ENCODE measurements at places on chromosomes 12 and 14.
A peak's percentile ranks its signal among the peaks of the same experiment; 100 is the strongest.

DNA sequence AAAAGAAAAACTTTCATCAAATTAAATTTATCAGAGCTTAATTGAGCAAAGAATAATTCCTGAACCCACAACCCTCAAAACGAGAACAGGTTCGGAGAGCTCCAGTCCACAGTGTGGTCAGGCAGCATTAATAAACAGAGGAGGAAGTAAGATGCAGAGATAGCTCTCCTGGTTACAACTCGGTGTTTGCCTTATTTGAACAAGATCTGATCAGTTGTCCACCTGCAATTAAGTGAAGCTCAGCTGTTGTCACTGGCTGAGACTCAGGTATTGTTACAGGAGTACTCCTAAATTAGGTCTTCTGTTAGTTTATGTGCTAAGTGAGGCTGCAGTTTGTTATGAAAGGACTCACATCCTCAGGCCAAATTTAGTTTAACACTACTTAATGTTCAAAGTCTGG is 451.4 kb upstream of the PDE3A start:
- DNase-seq, result no peak

DNA sequence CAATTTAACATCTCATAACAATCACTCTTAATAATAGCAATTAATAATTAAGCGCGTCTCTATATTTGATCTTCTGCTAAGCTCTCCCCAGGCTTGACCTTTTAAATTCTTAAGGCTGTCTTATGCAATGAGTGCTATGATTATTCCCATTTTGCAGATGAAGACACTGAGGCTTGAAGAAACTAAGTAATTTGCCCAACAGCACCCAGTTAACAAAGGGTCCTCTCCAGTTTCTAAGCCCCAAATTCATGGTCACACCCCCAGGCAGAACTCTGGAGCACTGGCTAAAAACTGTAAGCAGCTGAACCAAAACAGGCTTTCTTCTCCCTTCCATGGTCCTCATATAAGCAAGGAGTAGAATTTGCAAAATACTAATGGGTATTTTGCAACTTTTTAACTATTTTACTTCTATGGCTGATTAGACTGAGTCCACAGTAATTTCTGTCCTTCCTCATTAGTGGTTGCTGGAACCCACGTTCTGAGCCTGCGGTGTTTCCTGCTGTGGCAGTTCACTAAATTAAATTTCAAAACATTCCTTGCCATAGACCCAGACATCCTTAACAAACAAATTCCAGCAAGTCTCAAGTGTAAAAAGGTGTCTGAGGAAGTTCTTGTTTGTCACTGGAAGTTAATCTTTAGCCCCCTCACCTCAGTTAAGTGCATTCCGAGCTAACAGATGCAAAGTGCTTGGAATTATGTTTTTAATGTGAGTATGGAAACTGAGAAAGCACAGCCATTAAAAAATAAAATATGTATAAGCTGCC is 76.5 kb downstream of the TMEM132D start:
- no peak for DNase-seq

- peak; percentile 36 for DNase-seq
Measured at GRCh38 chr12:12561371-12562015, 1.2 kb downstream of the DUSP16 start.

DNA sequence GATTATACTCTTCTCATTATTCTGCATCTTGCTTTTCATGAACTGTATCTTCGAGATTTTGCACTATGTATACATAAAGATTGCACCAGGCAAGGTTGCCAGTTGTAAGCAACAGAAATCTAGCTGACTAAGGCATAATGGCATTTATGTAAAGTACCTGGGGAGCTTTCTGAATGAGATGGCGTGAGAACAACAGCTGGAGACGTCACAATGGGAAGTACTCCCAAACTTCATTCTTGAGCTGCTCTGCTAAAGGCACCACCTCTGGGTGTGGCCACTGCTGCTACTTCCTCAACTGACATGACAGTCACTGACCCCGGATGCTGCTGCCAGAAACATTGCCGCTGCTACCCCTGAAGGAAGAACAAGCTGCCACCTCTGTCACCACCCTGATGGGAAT is 220.7 kb downstream of the NOVA1 start:
- no peak for DNase-seq

- no peak for DNase-seq
Measured at GRCh38 chr12:76489737-76490136, 69.8 kb downstream of the OSBPL8 start.

- no peak for DNase-seq
Measured at GRCh38 chr14:102511538-102511937, 2.0 kb upstream of the ANKRD9 start.

DNA sequence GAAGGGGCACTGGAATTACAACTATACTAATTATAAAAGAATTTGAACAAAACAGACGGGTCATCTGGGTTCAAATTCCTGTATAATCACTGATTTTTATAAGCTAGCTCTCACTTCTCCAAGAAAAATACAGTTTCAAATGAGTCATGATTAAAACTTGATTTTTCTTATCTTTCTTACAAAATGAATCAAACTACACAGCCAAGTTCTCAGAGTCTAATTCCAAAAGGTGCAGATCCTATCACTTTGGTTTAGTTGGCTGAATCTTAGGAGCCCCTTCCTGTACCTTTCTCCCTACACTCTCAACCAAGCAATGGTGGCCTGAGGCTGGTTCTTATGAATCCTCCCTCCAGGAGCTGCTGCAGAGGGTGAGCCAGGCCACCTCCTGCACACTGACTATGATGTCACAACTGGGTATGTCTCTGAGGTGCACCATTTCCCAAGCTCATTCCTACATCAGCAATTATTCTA is 43.8 kb upstream of the BMP4 start:
- DNase-seq, result no peak

GRCh38 chr14:55707365-55707804 is 127.4 kb downstream of the KTN1 start:
- DNase-seq, result no peak

GRCh38 chr14:37583358-37584210 is 11.5 kb downstream of the FOXA1 start:
- DNase-seq, result no peak

- no peak for DNase-seq
Measured at GRCh38 chr14:94568186-94568585, 6.9 kb downstream of the SERPINA4 start.

DNA sequence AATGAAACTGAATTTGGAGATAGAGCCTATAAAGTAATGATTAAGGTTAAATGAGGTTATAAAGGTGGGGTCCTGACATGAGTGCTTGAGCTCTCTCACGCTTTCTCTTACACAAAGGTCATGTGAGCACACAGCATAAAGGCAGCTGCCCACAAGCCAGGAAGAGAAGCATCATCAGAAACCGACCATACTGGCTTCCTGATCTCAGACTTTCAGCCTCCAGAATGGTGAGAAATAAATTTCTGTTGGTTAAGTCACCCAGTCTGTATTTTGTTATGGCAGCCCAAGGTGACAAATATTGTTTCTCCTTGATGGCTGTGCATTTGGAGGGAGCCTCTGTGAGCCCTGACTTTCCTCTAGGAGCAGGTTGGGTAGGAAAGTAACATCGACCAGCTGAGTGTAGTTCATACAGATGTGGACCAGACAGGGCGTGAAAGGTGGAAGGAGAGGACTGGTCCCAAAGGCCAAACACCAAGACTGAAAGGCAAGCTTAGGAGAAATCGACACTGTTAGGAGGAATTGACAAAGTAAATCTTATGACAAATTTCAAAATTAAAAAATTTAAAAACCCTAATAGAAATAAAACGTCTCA is 97.6 kb upstream of the SLC38A2 start:
- no peak for DNase-seq

- no peak for DNase-seq
Measured at GRCh38 chr14:103279142-103280025, 54.7 kb upstream of the EIF5 start.

- no peak for DNase-seq
Measured at GRCh38 chr12:124667506-124668326, 100.3 kb upstream of the NCOR2 start.
